CD4-positive, alpha-beta T cell treated with Interleukin-15 for 1 hour (primary cell): ENCODE measurements at places on chromosomes 5 and 9.

DNA sequence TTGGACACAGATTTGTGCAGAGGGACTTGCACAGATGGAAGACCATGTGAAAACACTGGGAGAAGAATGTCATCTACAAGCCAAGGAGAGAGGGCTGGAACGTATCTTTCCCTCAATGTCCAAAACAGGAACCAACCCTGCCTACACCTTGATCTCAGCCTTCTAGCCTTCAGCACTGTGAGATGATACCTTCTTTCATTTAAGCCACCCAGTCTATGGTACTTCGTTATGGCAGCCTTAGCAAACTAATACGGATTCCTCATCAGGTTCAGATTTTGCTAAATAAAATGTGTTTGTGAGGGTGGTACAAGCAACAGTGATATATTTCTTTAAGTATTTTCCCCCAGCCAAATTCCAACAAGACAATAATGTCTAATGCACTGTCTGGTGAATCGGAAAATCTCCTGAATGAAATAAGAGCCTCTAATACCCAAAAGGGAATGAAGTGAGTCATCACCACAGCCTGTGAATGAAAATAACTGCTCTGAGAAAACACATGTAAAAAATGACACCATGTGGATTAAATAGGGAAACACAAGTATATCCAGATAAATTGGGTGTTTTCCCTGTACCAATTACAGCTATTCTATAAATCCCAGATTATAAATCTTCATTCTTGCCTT, 182.8 kb upstream of the TARS1 start:
- no peak for DNase-seq

GRCh38 chr5:169171515-169171914, 129.4 kb downstream of the SLIT3 start:
- DNase-seq, result no peak

DNA sequence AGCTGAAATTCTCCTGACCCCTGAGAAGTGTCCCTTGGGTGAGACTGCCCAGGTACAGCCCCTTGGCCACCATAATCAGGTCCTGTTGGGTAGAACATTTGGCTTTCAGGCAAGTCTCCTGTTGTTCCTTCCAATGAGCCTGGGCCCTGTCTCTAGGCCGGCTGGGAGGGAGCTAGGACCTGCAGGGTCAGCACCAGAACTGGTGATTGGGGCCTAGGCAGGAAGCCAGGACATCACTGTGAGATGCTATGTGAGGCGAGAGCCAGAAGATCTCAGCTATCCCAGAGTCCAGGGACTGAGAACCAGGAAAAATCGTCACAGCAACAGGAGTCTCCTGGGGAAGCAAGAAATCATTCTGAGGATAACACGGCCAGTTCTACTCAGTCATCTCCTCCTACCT, 51.5 kb downstream of the PCDH1 start:
- no peak for DNase-seq

DNA sequence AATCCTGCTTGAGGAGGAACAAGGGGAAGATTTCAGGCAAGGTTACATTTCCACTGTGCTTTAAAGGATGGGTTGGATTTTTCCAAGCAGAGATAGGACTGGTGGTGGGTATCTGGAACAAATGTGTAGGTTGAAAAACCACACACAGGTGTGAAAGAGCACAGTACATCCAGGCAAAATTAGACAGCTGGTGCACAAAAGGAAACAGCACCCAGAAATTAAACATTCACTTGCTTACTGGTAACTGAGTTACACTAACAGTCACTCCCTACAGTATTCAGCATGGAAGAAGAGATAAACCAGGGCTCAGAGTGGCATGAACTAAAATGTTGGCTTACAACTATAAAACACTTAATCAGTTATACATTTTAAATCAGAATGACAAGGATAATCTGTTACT, 81.5 kb upstream of the RASEF start:
- no peak for DNase-seq

DNA sequence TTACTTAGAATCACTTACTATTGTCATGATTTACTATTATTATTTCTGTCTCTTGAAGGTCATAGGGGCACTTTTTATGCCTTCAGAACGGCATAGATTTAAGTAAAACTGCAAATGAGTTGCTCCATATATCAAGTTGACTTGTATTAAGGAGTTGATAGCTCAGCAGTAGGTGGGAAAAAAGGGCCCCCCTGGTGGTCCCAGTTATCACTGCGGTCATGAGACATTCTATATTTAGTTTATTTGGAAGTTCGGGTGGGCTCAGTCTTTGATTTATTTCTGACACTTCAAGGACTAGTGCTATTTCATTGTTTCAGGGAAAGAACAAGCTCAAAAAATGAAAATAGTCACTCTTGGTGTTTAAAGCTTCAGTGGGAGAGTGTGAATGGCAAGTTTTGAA, 159.3 kb downstream of the SLC24A2 start:
- no peak for DNase-seq

- DNase-seq, result no peak
Measured at GRCh38 chr5:17944046-17944445, 309.8 kb downstream of the TAF11L14 start.

DNA sequence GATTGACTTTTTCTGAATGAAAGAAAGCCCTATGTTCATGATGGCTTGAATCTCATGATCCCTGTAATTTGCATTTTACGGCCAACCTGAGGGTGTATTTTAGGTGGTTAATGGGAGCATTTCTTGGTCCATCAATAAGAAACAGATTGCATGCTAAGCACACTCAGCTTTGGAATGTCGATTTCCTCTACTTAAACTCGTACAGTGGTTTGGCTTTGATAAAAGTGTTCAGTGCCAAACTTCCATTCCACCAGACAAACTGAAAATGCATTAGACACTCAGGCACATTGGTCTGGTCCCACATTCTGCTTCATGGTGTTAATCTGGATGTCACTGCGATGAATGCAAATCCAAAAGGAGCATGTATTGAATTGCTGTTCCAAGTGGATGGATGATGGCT, 77.0 kb downstream of the VCAN start:
- no peak for DNase-seq

DNA sequence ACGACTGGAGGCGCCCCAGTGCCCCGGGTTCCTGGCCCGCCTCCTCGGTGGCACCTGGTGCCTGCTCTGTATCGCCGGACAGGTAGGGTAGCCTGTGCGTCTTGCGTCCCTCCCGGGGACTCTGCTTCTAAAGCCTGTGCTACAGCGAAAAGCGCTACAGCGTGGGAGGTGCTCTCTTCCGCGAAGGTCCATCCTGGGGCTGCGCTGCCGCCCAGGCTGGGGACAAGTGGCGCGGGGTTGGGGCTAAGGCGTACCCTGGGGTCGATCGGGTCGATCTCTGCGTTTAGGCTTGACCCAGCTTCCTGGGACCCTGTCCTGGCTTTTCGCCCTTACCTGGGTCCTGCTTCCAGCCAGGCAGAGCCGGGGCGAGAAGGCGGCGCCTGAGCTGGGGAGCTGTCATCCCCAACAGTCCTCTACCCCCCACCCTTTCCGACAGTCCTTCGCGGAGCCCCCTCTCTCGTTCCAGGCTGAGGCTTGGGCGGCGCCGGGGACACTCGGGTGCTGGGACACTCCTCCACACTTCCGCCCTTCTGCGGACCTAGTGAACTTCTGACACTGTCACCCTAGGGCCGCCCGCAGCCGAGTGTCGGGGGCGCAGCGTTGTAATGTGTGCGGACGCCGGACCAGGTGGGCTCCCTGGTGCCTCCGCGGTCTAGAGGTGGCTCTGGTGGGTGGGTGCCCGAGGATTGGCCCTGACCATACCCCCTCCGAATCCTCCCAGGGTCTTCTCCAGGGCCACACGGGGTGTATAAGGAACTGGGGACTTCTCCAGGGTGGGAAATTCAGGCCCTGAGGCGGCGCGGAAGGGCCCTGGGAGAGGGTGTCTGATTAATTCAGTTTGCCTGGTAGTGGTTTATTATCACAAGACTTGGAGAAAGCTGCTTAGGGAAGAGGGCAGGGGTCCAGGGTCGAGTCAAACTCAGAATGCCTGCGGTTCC, 328.2 kb downstream of the SH3GL2 start:
- no peak for DNase-seq

- no peak for DNase-seq
Measured at GRCh38 chr5:36882250-36882649, 5.7 kb downstream of the NIPBL start.

DNA sequence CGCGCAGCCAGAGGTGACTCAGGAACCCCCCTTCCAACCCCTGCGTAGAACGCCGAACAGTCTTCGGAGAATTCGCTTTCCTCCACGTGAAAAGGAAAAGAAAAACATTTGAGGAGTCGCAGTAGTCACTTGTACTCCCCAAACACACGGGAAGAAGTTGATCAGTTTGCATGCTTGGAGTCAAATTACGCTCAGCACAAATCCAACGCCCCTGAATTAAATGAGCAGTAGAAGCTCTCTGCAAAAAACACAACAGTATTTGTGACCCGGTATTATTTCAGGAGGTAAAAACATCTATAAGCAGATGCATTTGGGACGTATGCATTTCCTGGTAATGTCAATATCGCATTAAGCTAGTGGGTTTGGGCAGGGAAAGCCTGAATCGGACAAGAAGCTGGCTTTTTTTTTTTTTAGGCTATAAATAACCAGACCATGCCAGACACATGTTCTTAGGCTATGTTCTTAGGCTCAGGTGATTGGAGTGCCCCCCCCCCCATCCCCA, 854 bp upstream of the ARL15 start:
- DNase-seq, result no peak

GRCh38 chr9:115643948-115644727, 509.5 kb upstream of the PAPPA start:
- DNase-seq, result no peak

DNA sequence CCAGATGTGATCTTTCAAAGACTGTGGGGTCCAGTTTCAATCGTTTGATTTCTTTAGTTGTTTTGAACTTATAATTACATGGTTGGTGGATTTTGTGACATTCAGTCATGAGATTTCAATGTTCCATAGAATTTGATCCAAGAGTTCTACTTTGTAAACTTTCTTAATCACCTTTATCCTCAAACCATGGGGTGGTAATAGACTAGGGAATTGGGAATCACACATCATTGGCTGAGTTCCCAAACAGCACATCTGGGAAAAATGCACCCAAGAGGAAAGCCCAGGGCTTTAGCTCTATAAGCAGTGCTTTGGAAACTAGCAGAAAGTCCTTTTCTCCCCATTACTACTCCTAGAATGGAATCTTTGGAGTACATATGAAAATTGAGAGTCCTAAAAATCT, 177.6 kb downstream of the NNT start:
- no peak for DNase-seq

DNA sequence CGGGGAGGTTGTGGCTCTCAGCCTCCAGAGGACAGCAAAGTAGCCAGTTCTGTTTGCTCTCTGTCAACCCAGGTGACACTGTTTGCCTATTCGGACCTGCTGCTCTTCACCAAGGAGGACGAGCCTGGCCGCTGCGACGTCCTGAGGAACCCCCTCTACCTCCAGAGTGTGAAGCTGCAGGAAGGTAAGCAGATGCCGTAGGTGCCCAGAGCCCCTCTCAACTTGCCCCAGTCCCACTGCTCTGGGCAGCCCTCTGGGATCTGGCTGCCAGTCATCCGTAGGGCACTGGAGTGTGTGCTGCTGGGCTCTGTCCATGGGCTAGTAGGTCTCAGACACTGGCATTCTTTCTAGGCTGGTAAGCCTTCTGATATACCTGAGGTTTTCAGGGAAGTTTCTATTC, 59.3 kb downstream of the RGS3 start:
- DNase-seq, result no peak

DNA sequence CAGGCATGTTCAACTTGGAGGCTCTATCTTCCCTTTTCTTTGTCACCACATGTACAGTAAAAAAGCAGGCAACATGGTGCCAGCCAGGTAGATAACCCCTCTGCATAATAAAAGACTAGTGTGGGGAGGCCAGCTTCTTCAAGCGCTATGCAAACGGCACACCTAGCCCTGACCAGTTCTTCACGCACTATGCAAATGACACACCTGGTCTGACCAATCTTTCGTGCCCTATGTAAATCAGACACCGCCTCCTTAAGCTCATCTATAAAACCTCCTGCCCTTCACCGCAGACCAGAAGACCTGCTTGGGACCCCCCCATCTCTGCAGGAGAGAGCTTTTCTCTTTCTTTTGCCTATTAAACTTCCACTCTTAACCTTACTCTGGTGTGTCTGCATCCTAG, 28.1 kb upstream of the UGCG start:
- DNase-seq, result no peak

DNA sequence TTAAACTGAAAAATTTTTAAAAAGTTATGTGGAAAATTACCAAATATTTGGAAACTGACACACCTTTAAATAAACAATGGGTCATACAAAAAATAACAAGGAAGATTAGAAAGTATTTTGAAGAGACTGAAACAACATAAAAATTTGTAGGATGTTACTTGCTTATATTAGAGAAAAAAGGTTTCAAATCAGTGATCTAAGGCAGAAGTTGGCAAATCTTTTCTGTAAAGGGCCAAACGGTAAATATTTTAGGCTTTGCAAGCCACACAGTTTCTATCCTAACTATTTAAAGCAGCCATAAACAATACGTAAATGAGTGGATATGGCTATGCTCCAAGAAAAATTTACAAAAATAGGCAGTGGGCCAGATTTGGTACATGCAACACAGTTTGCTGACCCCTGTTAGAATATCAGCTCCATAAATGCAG, 81.3 kb downstream of the OXCT1 start:
- DNase-seq, result no peak

DNA sequence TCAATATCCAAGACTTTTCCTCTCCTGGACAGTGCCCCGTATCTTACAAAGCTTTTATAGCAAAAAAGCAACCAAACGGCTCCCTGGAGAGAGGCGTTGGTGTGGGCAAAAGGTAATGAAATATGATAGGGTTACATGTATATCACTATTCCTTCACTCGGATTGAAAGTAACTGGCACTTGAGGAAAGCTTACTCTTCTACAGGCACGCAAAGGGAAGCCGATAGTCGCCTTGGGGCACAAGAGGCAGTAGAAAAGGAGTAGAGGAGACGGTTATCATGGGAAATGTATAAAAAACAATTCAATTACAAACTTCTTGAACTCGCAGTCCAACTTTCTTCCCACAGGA, 1.1 kb downstream of the DIAPH1 start:
- no peak for DNase-seq

- no peak for DNase-seq
Measured at GRCh38 chr9:88272986-88273385, 115.3 kb upstream of the SPIN1 start.

DNA sequence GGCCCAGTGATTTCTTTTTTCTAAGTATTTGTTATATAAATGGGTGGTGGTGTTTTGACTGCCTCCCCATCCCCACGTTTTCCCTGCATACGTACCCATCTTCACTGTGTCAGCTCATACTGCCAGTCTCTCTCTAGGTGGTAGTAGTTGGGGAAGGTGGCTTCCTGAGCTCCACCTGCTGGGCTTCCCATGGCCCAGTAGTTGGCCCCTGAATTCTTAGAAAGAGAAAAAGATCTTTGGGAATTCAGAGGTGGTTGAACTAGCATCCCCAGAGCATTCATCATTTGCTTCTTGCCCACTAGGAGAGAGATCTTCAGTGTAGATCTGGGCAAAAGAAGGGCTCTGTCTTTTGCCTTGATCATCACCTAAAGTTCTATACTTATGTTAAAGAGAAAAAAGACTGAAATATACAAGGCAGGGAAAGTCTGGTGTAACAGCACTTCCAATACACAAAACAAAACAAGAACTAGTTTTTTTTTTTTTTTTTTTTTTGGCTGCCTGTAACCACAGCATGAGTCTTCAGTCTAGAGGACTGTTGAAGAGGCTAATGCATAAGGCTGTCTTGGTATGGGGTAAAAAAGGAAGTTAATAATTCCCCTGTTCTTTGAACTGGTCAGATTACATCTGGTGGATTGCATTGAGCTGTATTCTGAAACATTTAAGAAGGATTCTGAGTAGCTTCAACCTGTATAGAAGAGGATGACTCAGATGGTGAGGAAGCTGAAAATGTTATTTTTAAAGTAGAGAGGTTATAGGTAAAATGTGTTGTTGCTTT, 128.7 kb downstream of the ATG10 start:
- no peak for DNase-seq
